ENCODE measurements at places on chromosomes 2 and 18.

GRCh38 chr18:77551055-77551454, 301.4 kb downstream of the GALR1 start:
- DNase-seq = no peak

DNA sequence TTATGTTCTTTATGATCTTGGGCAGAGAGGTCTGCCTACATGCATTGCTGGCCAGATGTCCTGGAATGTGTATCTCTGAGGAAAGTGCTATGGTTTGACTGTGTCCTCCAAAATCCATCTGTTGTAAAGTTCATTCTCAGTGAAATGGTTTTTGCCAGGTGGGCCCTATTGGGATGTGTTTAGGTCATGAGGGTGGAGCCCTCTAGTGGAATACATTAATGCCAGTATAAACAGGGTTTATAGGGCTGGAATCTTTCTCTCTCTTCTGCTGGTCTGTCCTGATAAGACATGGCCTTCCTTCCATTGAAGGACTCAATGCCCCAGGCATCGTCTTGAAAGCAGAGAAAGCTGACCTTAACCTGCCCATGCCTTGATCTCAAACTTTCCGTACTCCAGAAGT, 258.5 kb downstream of the RPIA start:
- DNase-seq = no peak

DNA sequence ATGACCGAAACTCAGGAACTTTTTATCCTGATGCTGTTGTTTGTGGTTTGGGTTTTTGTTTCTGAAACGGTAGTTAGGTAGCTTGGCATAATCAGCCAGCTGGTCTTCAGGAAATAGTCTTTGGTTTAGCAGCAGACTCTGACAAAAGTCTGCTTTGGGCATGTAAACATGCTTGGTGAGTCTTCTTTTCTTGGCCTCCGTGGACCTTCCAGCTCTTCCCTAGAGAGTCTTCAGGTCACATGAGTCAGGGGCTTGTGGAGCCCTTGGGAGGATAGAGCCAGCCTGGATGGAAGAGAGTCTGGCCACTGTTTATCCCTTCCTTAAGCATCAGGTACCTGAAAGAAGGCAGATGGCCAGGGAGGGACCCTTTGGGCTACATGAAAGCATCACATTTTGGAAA, 154.5 kb downstream of the MGAT5 start:
- DNase-seq = no peak

- no peak for DNase-seq
Measured at GRCh38 chr2:40406485-40407289, 45.2 kb downstream of the SLC8A1 start.

- DNase-seq = no peak
Measured at GRCh38 chr2:7785700-7786099, 868.5 kb downstream of the RNF144A start.

- peak; percentile 50 for DNase-seq
Measured at GRCh38 chr2:186544255-186544675, 45.6 kb upstream of the ITGAV start.

Measured in Panc1 (cell line).